ENCODE measurements at places on chromosomes 7 and 10. TPM values are rescaled to one million over a fixed set of nuclear protein-coding genes. Genes with fewer than 3 reads are reported as not detected.

Gene SPACDR
- total RNA-seq: 0.98 TPM

Gene OR2A1
- not detected for total RNA-seq

Gene PPRC1
- total RNA-seq: 62.3 TPM

Gene TEX47
- not detected for total RNA-seq

Gene MYL10
- not detected for total RNA-seq

Gene RGR
- not detected for total RNA-seq

Gene CACUL1
- total RNA-seq: 8.6 TPM

Gene LMOD2
- not detected for total RNA-seq

Gene MSMB
- total RNA-seq: not detected

Gene AP5Z1
- total RNA-seq: 27.6 TPM

Gene FAM25G
- not detected for total RNA-seq

Gene FAM180A
- total RNA-seq: 0.05 TPM

Gene SPDYE16
- not detected for total RNA-seq

Data from A549 treated with dexamethasone at 1 μM for 4 hours (cell line).